Hippocampal formation (tissue), 2 donors: ENCODE measurements at places on chromosomes 16 and 17.
A peak's percentile ranks its signal among the peaks of the same experiment; 100 is the strongest.

- no peak for DNase-seq
These were observed 9.4 kb downstream of the RPAIN start for GRCh38 chr17:5429191-5429887.

DNA sequence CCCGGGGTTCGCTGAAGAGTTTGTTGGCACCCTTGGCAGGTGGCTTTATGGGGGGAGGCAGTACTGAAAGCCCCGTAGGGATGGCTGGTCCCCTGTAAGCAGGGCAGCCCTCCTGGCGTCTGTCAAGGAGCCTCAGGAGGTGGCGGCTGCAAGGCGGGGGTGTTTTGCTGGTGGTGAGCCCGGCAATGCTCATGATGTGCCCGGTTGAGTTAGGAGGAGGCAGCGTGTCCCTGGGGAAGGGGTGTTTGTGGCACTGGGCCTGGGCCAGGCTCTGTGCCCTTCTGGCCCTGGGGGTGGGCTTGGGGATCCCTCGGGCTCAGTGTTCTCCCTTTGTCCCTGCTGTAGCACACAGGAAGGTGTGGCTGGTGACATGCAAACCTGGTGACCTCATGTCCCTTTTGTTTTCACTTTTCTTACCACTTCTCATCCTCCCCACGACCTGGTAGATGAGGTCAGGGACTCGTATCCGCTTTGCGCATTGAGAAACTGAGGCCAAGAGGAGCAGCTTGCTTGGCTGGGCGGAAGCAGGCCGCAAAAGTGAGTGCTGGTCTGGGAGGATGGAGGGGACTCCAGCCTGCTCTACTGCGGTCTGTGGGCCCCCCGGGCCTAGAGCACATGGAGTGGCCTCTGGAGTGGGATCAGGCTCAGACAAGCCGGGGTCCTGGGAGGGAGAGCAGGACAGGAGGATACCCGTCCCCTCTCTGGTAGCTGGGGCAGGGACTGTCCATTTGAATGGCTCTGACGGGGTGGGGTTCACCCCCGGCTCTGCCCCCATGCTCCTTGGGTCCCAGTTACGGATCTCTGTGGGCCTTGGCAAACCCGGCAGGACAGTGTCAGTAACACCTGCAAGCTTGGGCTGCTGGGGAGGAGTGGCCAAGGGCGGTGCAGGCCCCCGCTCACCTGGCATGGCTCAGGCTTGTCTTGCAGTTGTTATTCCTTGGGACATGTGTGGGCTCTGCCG is 2.2 kb downstream of the SNN start:
- DNase-seq, result no peak

DNA sequence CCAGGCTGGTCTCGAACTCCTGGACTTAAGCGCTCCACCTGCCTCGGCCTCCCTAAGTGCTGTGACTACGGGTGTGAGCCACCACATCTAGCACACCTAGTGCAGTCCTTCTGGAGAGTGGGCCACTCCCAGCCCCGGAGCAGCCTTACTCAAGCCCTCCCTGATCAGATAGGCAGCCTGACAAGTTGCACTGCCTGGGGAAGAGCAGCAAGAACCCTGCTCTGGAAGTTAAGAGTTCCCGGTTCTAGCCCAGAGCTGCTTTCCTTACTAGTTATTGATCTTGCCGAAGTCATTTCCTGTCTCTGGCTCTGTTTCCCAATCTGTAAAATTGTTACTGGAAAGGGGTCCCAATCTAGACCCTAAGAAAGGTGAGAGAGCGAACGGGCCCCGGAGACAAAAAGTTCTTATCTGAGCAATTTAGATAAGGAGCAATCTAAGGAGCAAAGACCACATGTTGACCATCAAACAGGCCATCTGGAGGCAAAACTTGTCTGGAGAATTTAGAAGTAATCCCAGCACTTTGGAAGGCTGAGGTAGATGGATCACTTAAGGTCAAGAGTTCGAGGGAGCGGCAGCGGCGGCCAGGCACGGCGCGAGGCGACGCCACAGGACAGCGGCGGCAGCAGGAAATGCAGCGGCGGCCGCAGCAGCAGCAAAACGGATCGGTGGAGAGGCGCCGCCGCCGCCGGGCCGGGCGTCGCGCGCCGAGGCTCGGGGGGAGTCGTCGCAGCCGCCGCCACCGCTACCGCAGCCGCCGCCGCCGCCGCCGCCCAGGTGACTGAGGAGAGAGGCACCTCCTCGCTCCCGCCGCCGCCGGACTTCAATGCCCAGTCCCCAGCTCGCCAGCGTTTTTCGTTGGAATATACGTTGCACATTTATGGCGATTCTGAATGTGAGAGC is 4.3 kb upstream of the NAGLU start:
- DNase-seq, result peak; percentile 42

- DNase-seq, result no peak
These were observed 207.7 kb downstream of the HS3ST3A1 start for GRCh38 chr17:13393841-13394710.

- no peak for DNase-seq
These were observed 13.8 kb downstream of the HROB start for GRCh38 chr17:44155488-44155887.

- no peak for DNase-seq
These were observed 504.2 kb upstream of the SALL1 start for GRCh38 chr16:51655249-51655648.

DNA sequence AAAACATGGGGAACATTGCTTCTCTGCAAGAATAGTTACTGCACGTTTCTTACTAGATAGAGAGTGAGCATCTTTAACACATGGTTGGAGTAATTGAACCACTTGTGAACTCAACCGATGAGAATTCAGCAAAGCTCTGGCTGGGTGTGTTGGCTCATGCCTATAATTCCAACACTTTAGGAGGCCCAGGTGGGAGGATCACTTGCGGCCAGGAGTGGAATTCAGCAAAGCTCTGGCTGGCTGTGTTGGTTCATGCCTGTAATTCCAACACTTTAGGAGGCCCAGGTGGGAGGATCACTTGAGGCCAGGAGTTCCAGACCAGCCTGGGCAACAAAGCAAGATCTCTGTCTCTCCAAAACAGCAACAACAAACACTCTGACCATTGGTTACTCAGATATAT is 865.9 kb downstream of the KCNJ2 start:
- no peak for DNase-seq

GRCh38 chr16:13811834-13812233 is 108.1 kb upstream of the ERCC4 start:
- no peak for DNase-seq

GRCh38 chr17:72387487-72387886 is 266.7 kb downstream of the SOX9 start:
- DNase-seq, result no peak

DNA sequence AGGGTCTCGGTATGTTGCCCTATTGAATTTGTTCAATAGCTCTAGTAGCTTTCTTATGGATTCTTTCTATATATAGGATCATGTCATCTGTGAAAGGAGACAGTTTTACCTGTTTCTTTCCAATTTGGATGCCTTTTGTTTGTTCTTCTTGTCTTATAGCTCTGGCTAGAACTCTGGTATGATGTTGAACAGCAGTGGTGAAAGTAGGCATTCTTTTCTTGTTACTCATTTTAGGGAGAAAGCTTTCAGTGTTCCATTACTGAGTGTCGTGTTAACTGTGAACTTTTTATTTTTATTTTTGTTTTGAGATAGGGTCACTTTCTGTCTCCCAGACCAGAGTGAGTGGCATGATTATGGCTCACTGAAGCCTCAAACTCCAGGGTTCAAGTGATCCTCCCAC is 21.2 kb downstream of the EFCAB5 start:
- no peak for DNase-seq

- DNase-seq, result no peak
These were observed 26.1 kb upstream of the MLKL start for GRCh38 chr16:74726716-74727115.

- no peak for DNase-seq
These were observed 674 bp downstream of the TOM1L1 start for GRCh38 chr17:54901230-54901822.

DNA sequence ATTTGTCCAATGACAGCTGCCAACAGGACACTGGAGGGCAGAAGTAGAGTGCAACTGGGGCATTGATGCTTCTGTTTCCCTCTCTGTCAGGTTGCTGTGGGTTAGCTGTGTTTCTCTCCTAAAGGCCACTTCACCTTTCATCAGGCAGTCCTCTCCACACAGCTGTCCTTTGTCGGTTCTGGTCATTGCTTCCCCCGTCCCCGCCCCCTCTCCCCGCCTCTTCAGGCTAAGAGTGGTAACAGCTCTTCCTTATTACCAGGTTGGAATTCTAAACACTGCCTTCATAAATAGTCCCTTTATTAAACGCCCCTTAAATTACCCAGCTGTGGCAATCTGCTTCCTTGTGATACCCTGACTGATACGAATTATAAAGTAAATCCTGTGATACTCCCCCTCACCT is 31.8 kb upstream of the NSRP1 start:
- DNase-seq, result no peak

DNA sequence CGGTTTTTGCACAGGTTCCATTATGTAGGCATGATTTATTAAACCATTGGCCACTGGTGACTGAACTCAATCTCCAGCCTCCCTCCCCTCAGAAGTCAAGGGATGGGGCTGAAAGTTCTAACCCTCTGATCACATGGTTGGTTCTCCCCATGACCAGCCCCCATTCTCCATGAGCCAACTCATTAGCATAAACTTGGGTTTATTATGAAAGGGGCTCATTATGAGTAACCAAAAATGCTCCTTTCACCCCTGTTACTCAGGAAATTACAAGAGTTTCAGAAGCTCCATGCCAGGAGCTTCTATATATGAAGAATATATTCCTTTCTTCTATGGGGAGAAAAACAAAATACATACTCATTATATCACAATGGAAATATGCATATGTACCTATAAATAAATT is 555.3 kb downstream of the HS3ST4 start:
- no peak for DNase-seq

- no peak for DNase-seq
These were observed 1065.0 kb upstream of the RBFOX1 start for GRCh38 chr16:6267682-6268081.

GRCh38 chr17:82881900-82882714 is 42.3 kb upstream of the ZNF750 start:
- peak; percentile 61 for DNase-seq

DNA sequence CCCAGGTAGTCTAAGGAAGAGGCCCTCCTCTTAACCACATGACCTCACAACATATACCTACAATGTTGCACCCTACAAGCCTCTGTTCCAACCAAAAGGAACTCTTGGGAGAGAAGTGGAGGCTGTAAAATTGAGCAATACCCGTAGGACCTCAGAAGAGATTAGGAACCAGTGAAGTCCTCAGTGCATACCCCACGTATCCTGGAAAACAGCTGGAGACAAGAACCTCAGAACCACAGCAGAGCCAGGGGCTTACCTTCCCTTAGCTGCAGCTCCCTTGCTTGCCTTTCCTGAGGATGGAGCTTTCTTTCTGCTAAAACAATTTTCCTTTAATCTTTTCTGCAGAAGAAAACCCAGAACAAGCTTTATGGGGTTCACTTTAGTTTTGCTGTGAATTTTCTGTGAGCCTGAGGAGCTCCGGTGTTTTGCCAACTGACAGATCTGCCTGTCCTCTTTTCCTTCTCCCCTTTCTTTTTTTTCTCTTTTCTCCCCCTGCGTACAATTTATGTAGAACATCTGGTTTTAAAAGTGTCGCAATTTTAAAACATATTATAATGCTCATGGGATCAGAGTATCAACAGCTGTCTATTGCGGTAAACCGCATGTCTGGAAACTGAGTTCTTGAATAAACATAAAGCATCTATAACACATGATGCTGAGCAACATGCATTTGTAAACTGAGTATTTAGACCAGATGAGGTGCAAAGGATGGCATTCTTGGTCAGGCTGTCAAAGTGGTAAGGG is 226.4 kb upstream of the MAF start:
- DNase-seq, result no peak

DNA sequence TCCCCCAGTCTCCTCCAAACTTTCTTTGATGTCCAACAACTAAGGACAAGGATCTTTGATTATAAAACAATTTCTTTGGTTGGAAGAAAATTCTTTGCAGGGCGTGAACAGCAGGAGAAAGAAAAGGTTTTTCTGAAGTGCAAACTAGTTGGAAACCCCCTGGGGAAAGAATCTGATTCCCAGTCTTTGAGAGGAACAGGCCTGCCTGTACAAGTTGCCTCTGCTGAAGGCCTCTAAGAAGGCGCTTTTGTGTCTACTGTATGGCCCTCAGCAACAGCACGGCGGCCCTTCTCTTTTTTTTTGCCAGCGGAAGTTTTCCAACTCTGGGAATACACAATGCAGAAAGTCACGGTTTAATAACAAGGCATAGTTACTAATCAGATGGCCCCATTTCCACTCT is 14.0 kb downstream of the RNF43 start:
- no peak for DNase-seq

- no peak for DNase-seq
These were observed 23.2 kb upstream of the CFAP20 start for GRCh38 chr16:58152246-58152868.

DNA sequence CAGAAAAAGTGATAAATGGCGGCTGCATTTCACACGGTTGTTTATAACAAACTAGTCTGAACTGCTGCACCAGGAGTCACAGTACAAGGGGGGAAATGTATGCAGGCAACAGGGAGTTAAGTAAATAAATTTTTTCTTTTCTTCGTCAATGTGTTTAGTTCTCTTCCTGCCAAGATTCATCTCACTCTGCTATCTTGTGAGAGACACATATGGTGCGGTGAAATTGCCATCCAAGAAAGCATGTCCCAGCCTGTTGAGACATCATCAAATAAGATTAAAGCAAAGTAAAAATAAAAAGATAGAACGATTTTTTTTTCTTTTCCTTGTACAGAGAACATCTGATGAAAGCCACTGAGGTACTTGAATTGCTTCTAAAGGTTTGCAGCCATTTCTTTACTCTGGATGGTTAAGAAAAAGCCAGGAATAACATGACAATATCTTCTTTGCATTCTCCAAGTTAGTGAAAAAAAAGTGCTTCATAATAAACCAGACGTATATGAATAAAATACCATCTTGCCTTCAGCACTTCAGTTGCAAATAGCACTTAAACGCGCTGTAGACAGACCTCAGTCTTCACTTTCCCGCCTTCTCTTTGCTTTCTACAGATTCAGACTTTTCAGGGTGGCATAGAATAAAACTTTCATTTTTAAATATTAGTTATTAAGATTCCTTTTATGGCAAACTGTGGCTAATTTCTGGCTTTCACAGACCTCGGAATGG is 506.2 kb upstream of the ZFHX3 start:
- no peak for DNase-seq

GRCh38 chr17:19630661-19631060 is 17.9 kb upstream of the ALDH3A2 start:
- DNase-seq, result no peak

- DNase-seq, result no peak
These were observed 25.3 kb downstream of the CACNG1 start for GRCh38 chr17:67069603-67070136.

GRCh38 chr17:65163990-65164495 is 26.9 kb downstream of the RGS9 start:
- DNase-seq, result no peak
